ENCODE measurements at places on chromosomes 12 and 14. TPM values are rescaled to one million over a fixed set of nuclear protein-coding genes. Genes with fewer than 3 reads are reported as not detected.
A peak's percentile ranks its signal among the peaks of the same experiment; 100 is the strongest.

DNA sequence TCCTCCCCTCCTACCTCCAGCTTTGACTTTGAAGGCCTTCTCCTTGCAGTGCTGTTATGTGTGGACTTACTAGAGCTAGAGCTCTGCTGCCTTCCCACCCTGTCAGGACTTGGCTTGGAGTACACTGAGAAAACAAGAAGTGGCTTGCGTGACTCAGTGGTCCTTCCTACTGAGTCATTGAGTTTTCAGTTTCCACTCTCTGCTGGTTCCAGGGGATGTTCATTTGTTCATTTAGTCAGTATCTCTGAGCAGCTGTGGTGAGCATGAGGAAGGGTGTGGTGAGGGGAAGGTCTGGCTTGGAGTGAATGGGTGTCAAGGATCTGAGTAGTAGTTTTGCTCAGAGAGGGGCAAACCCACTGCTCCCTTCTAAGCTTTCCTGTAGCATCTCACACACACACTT is 17.2 kb upstream of the ELK3 start:
- peak; percentile 32 for DNase-seq

Gene VPS37B
- 27.7 TPM for total RNA-seq

Gene MIS18BP1
- total RNA-seq = 21.6 TPM

GRCh38 chr12:68236421-68237059 is 10.9 kb upstream of the IL26 start:
- peak; percentile 79 for DNase-seq

DNA sequence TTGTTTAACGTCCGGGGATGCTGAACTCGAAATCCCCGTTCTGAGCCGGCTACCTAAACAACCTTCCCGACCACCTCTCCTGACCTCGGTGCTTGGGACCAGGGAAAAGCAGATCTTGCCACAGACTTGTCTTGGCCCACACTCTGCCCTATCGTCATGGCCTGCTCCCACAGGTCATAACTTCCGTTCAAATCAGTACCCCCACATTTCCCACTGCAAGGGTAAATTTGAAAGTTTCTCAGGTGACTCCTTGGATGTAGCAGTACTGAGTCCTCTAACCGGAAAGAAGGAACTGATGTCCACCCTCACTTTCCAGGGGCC is 612 bp upstream of the RBM23 start:
- no peak for DNase-seq

DNA sequence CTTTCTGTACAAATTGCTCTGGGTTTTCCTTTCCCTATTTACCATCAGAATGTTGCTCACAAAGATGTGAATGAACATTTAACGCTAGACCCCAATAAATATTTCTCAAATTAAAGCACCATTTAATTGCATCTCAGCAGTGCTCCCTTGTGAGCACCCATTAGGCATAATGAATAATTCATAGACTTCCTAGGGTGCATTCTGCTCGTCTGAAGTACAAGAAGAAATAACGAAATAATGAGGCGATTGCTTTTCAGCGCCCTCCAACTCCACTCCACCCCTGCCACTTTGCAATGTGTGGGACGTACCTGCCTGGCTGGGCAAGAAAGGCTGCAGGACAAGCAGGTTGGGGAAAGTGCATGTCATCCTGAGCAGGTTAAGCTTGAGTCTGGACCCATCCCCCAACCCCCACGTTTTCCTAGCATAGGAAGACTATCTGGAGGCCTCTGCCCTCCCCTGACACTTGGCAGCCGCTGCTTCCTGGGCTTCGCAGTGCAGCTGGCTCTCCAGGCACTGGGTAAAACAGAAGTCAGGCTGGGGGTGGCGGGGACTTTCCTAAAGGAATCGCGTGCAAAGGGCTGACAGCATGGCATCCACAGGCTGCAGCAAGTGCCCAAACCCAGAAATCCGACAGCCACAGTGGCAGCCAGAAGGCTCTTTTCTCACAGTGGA is 253.7 kb downstream of the DUSP6 start:
- peak; percentile 73 for DNase-seq

DNA sequence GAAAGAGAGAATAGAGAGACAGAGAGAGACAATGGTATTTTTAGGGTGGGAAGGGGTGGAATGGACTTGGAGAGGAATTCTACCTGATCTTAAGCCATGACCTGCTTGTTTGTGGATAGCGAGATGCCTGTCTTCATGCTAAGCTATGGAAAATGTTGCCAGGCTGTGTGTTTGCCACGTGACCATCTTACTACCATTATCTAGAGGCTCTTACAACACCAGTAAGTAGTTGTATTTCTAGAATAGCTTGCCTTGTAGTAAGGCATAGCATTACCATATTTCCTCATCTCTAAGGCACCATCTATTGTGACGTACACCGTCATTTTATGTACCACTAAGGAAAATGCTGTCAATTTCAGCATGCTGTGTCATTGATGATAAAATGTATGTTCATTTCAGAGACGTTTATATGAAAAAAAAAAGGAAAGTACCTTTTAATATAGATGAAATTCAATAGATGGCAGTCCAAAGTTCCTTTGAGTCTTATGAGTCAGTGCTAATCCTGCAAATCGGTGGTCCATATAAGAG is 75.6 kb upstream of the RASSF3 start:
- no peak for DNase-seq

Gene LAG3
- not detected for total RNA-seq

DNA sequence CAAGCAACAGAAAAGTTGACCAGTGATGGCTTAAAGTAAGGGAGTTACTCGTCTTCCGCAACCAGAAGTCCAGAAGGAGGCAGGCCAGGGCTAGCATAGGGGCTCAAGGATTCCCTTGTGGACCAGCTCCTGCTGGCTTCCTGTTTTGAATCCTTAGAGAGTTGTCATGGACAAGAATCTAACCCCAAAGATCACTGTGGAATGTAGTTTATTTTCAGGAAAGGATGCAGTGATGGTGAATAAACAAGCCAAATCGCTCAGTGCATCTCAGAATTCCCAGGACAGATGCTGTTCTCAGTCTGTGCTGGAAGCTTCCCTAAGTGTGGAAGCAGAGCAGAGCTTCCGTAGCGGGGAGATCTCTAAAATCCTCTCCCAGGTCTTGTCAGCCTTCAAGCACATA is 311.3 kb downstream of the C12orf75 start:
- no peak for DNase-seq

GRCh38 chr12:70288817-70289216 is 45.6 kb downstream of the CNOT2 start:
- DNase-seq = no peak

- DNase-seq = no peak
These were observed 102.8 kb upstream of the FGD4 start for GRCh38 chr12:32296567-32296966.

DNA sequence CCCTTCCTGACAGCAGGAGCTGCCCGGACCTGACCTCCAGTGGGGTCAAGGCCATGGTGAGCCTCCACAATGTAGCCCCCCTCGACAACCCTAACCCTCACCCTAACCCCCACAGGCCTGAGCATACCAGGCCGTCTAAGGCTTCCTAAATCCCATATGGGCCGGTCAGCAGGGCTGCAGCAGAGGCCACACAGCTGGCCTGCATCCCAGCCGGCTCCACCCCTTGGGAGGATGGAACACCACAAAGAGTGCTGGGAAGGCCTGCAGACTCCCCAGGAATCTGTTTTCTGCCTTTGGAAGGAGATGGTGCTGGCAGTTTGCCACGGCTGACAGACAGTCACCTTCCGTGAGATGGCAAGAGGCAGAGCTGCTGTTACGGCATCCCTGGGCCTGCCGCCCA is 2.8 kb downstream of the TMEM179 start:
- DNase-seq = peak; percentile 9

GRCh38 chr14:96559571-96559970 is 57.4 kb downstream of the PAPOLA start:
- no peak for DNase-seq

DNA sequence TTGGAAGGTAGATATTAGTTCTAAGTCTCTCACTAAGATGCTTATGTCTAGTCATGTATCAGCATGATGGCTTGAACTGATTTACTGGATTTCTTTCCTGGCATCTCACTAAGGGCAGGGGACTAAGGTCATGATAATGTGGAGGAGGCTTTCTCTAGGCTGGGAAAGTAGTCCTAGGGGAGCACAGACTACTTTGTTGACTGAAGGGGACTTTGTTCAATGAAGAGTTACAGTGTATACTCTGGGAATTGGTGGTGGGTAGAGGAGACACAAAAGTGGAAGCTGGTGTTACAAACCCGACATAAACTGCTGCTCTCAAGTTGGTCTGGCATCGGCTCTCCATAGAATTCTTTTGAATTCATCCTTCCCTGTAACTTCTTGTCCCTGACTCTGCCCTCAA is 75.2 kb downstream of the SAMD4A start:
- no peak for DNase-seq

GRCh38 chr14:33573301-33573880 is 377.5 kb downstream of the EGLN3 start:
- peak; percentile 19 for DNase-seq

DNA sequence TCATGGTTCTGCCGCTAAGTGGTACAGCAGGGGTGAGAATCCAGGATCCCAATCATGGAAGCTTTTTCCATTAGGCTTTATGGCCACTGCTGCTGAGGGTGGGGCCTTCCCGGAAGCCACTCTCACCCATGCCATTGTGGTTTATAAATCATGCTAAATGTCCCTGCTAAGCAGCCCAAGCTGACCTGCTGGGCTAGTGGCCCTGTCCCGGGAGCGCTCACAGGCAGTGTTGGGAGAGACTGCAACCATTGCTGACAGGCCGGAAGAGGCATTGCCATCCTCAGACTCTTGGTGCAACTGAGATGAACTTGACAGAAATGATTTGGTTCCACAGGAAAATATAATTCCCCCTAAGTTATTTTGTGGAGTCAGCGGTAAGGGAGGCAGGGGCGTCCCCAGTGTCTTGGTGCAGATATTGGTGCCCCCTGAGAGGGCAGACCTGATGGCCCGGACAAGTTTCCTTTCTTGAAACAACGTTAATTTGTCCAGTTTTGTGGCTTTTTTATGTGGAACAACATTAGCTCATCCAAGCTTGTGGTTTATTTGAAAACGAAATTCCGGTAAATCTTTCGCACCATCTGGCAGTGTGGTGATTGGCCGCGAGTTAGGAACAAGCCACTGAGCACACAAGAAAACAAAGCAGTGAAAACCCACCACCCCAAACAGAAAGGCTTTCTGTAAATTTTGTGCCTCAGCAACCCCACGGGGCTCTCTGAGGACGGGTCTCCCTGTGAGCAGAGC is 82.3 kb downstream of the SSPN start:
- peak; percentile 80 for DNase-seq

DNA sequence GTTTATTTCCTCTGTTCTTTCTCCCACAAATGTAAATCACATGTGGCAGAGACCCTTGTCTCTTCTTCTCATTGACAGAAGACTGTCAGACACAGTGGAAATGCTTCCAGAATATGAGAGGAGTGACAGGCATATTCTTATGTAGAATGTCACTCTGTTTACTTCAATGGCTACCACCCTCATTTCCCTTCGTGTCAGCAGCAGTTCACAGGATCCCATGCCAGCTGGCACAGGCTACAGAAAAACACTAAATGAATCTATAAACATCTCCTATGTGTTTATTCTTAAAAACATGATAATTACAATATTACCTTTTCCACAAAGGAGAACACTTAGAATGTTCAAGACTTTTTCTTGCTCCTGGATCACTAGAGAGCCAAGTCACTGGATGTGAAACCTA is 183.8 kb upstream of the CNTN1 start:
- no peak for DNase-seq

GRCh38 chr12:90801776-90802175 is 153.2 kb downstream of the CCER1 start:
- peak; percentile 67 for DNase-seq

DNA sequence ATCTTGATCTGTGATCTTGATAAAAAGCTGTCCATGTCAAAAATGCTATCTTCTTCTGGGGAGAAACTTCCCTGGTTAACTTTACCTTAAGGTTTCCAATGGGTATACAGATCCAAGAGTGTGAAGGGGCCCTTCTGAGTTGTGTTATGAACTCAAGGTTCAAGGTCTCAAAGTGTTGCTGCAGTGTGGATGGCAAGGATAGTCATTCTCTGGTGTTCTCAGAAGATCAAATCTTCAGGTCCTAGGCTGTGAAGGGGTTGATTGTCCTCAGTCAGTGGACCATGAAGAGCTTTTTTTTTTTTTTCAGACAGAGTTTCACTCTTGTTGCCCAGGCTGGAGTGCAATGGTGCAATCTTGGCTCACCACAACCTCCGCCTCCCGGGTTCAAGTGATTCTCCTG is 114.4 kb downstream of the SPTSSA start:
- DNase-seq = no peak

- peak; percentile 29 for DNase-seq
These were observed 111.9 kb downstream of the PAX9 start for GRCh38 chr14:36773558-36773957.

- peak; percentile 80 for DNase-seq
These were observed 110.0 kb downstream of the EPS8 start for GRCh38 chr12:15679151-15679550.

Gene PTPN21
- 3.7 TPM for total RNA-seq

DNA sequence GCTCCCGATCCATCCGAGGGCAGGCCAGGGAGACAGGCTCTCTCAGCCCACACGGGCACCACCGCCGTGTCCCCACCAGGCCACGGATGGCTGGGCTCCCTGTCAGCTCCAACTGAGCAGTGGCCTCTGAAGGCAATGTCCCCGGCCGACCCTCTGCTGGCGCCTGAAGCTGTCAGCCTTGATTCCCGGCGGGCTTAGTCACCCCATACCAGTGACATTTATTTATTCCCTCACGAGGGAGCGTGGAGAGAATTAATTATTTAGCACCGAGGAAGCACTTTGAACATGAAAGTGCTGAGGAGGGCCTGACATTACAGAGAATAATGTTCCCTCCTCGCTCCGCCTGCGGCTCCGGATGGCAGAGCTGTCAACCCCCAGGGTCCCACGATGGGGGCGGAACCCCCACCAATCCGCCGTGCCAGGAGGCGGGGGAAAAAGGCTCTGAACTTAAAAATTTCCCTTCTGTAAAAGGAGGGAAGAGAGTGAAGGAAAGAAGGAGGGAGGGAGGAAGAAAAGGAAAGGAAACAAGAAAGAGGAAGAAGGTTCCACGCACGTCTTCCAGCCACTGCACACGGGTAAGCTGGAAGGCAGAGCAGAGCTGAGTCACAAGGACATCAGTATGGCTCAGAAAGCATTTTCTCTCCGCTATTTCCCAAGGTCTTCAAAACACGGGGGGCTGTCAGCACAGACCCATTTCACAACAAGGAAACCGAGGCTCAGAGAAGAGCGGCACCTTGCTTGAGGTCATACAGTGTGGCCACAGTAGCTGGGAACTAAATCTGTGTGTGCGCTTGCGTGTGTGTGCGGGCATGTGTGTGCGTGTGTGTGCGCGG is 108.7 kb upstream of the NCOR2 start:
- DNase-seq = peak; percentile 72

Gene B4GALNT1
- total RNA-seq = 21.6 TPM

GRCh38 chr12:132596016-132596415 is 14.4 kb downstream of the LRCOL1 start:
- peak; percentile 87 for DNase-seq

Data from M059J (cell line).